ENCODE measurements at places on chromosomes 11 and 22.

GRCh38 chr11:40204228-40204627 lies 1255.2 kb downstream of the LRRC4C start:
- no peak for DNase-seq

DNA sequence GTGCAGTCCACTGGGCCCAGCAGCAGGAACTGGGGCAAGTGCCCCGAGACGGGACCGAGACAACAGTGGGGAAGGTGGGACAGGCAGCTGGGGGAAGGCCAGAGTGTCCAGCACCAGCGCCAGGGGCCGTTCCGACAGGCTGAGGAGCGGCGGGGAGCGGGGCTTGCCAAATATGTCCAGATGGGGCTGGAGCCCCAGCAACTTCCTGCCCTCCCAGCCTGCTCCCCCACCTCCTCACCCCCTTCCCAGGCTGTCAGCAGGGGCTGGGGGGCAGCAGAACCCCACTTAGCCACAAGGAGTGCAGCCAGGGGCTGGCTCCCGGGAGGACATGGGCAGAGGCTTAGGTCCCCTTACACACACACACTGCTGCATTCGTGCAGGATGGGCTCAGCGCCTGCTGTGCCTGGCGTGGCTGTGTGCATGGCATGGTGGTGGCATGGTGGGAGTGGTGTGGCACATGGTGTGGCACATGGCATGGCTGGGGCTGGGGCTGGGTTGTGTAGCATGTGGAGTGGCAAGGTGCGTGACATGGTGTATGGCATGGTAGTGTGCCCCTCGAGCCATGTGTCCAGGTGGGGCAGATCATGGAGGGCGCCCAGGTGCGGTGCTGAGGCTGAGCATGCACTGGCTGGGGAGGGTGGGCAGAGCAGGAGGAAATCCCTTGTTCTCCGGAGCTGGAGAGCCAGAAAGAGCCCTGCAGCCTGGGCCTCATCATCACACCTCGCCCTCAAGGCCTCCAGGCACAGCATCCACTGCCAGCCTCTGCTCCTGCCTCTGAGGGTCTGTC lies 51.7 kb downstream of the CDKN1C start:
- DNase-seq = no peak

DNA sequence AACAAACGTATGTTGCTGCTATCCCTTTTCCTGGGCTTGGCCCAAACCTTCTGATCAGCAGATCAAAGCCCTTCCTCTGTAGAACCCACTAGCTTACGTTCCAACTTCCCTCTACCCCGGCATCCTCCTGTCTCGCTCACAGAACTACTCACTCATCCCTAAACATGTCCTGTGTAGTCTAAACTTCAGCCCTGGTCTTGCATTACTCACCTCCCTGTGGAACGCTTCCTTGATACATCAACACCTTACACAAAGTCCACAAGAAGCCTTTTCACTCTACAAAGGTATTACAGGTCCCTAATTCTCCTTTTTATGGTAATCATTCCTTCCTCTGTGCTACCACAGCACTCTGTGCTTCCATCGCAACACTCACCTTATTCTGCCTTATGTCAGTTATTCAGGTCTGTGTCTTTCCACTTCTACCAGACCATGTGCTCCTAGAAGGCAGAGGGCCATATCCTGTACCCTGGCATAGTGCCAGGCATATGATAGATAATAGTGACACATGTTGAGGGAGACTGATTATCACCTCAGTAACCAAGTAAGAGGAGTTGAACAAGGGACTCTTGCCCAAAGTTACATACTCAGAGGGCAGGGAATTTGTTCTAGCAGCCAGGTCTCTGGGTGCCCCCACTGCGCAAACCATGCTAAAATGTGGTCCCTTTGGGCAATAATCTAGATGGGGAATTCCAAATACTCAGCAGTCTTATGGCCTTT lies 41.6 kb downstream of the USP35 start:
- DNase-seq = no peak

GRCh38 chr11:2588809-2589537 lies 110.8 kb downstream of the KCNQ1OT1 start:
- DNase-seq = no peak

DNA sequence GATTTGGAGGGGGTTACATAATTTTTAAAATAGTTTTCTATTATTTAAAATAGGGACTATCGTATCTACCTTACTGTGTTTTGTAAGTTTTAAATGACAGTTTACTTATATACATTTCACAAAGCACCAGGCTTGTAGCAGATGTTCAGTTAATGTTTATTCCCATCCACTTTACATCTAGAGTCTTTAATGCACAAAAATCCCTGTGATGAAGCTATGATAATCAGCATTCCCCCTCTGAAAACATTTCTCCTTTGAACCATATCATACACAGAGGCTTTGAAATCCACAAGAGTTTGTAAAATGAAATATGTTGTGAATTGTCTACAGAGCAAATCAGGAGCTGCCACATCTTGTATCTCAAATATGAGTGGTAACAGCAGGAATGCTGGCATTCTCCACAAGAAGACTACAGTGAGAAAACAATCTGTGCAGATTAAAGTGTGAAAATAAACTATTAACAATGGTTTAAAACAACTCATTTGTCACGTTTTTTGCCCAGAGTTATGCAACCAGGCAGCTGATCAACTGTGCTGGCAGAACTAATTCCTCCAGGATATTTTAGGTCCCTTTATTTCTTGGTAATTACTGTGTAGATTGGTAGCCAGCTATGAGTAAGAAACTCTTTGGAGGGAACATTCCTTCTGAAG lies 699.1 kb upstream of the ARHGAP42 start:
- no peak for DNase-seq

- no peak for DNase-seq
These were observed 26.4 kb downstream of the MMP13 start for GRCh38 chr11:102929166-102929565.

GRCh38 chr11:116093481-116094270 lies 589.5 kb upstream of the CADM1 start:
- DNase-seq = no peak

- DNase-seq = no peak
These were observed 49.3 kb downstream of the KCNC1 start for GRCh38 chr11:17783878-17784277.

GRCh38 chr11:11374358-11375148 lies 21.5 kb upstream of the CSNK2A3 start:
- no peak for DNase-seq

DNA sequence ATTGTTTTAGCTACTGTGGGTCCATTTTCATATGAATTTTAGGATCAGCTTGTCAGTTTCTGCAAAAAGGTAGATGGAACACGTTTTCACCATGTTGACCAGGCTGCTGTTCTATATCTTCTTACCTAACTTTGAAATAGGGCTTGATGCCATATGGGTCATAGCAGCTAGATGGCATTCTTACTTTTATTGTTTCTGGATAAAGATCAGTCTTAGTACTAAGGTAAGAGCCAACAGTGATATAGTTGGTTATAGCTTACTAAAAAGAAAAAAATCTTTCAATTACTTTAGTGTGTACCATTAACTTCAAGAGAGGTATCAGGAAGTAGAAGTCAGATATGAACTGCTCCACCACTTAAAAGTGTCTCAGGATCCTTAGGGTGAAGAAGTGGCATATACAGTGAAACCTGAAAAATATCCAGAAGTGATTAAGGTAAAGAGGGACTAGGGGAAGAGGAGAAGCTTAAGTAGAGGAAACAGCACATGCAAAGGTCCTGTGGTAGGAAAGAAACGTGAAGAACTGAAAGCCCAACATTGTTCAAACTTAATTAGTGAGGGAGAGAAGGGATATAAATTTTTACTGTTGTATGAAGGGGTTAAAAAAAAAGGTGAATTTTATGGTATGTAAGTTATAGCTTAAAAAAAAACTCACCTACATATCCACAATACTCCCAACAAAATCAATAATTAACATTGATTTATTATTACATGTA lies 59.9 kb upstream of the B3GNT6 start:
- no peak for DNase-seq

- DNase-seq = peak; percentile 36
These were observed 38.7 kb upstream of the CDON start for GRCh38 chr11:126101251-126101929.

GRCh38 chr11:132423266-132423665 lies 1052.9 kb downstream of the NTM start:
- no peak for DNase-seq

GRCh38 chr11:10514202-10514601 lies 26.8 kb downstream of the RNF141 start:
- peak; percentile 56 for DNase-seq

- peak; percentile 49 for DNase-seq
These were observed 33.7 kb upstream of the SLC17A6 start for GRCh38 chr11:22304337-22304961.

GRCh38 chr11:70550456-70551195 lies 152.3 kb downstream of the CTTN start:
- DNase-seq = no peak

GRCh38 chr22:48055827-48056226 lies 1293.4 kb downstream of the TBC1D22A start:
- DNase-seq = no peak

DNA sequence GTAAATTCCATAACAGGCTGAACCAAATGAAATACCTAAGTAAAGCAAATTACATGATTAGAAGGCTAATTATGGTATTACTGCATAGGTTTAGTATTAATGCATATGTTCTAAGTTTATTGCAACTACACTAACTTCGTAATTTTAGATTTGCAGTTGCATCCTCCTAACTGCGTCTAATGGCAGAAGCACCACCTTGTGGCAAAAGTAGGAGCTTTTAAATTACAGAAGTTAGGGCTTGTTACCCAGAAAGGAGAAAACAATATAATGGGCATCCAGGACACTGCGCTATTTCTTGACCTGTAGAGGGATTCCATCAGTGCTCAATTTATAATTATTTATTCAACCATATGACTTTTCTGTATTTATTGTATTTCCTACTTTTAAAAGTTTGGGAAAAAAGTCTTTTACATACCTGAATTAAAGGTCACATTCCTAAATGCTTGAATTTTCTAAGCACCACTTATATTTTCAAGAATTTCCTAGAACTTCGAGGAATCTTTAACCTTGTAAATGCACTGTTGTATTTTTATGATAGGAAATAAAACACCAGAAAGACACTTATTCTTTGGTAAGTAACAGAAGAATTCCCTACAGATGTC lies 16.3 kb upstream of the GPR83 start:
- DNase-seq = peak; percentile 77

DNA sequence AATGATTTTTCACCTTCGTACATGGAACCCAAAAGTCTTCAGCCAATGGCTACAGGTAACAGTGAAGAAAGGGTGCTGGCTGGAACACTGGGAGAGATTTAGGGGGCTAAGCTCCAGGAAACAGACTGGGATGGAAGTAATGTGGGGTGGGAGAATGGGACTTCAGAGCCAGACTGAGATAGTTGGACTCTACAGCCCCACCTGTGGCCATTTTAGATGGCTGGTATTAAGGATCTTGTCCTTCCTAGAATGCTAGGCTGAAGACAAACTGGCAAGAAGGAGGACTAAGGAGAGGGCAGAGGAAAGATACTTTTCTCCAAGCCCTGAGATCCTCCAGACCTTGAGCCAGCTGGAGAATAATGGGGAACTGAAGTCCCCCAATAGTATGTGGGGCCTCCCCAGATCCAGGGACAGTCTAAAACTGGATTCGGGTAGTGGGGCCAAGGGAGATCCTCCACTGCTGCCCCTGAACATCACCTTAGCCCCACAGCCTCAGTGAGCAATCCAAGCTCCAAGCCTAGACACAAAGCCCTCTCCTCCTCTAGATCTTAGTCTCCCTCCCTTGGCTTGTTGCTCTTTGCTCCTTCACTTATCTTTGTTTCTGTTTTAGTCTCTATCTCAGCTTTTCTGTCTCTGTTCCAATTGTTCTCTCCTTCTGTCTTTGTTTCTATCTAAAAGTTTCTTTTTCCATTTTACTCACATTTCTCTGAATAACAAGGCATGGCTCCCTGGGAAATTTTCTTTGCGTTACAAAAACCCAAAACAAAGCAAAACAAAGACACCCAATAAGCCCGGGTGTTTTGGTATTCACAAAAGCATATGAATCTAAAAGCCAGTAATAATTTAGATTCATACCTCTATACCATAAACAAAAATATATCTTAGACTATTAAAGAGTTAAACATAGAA lies 16.2 kb upstream of the RRAS2 start:
- no peak for DNase-seq

DNA sequence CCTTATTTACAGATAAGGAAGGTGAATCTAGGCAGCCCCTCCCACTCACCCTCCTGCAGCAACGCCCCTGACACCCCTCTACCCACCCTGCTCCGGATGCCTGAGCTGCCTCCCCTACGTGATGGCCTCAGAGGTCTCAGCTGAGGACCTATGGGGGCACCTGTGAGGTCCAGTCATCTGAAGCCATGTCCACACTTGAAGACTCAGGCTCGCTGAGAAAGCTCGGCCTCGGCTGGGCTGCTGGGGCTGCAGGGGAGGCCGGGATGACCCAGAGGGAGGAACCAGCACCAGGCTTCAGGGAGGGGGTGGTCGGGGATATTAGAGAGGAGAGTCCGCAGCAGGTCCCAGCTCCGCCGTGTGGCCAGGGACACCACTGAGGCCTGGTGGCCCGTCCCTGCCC lies 92.8 kb downstream of the BRD1 start:
- DNase-seq = no peak

DNA sequence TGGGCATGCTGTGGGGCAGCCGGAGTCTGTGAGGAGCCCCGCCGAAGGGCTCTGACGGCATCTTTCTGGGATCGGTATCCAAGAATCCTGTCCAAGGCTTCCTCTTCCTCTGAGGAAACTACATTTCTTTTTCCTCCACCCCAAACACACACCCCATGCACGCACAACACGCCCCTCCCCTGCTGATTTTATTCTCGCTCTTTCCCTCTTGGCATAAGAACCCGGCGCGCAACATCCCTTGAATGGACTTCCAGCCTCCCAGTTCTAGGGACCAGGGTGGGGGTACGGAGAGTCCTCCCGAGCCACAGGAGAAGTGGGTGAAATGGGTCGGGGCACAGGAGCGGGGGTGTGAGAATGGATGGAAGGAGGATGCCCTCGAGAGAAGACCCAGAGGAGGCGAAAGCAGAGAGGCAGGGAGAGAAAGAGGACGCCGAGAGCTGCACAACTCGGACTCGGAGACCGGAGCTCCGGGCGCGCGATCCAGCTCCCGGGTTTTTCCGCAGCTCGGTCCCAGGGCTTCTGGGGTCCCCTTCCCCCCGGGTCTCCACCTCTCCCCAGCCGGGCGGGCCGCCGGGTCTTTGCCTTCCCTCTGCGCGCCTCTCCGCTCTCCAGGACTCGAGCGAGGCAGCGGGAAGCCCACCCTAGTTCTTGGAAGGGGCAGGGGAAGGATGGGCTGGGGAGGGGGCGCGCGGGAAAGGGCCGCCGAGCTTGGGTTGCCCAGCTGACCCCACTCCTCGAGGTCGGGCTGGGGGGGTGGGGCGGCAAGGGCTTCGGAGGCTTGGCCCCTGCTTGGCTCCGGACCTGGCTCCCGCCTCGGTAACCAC lies 1.5 kb upstream of the LARGE1 start:
- DNase-seq = peak; percentile 59

DNA sequence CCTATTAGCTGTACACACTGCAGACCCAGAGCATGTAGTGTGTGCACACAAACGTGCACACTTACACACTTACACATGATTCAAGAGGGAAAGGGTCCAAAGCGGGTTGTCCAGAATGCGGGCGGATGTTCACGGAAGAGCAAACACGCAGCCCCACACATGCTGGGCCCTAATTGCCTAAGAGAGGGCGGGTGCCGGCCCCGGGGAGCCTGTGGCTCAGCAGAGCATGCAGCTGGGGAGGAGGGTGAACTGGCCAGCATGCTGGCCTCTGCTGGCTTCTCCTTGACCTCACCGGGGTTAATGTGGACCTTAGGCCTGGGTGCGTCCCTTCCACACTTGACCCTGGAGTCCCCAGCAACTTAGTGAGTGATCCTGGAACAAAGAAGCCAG lies 816.3 kb downstream of the BRD1 start:
- no peak for DNase-seq

GRCh38 chr22:44385781-44386180 lies 73.0 kb upstream of the SHISAL1 start:
- DNase-seq = no peak

GRCh38 chr22:36292823-36293530 lies 40.0 kb downstream of the APOL1 start:
- DNase-seq = no peak
